CD4-positive, alpha-beta T cell treated with Interferon gamma for 1 hour (primary cell): ENCODE measurements at places on chromosomes 16 and 17.

GRCh38 chr17:75109046-75109406, 743 bp upstream of the ARMC7 start:
- DNase-seq = no peak

DNA sequence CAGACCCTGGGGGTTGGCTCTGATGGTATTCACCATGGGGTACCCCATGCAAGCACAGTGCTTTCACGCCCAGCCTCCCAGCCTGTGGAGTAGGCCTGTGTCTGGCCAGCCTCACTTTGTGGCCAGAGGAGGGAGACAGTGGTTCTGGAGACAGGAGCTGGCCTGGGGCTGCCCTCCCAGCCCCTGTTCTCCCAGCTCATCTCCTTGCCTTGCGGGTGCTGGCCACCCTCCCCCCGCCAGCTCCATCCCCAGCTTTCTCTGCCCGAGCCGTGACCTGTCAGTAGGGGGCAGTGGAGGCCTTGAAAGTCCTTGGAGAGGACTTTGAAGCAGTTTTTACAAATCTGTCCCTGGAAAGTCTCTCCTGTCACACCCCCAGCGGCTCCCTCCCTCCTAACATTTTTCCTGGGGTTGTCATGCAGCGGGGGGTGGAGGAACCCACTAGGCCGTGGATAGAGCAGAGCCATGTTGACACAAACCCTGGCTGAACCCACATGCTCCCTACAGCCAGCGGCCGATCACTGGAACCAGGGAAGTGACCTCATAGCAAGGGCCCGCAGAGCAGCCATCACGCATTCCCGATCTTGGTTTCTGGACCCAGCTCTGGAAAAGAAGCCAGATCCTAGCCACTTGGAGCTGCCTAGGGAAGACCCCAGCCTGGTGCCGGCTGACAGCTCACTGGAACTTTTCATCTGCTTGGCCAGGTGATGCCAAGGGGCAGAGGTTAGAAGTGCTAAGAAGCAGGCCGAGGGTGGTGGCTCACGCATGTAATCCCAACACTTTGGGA, 289.4 kb downstream of the SEC14L1 start:
- DNase-seq = peak; percentile 74

- no peak for DNase-seq
Observed at GRCh38 chr16:81483064-81483969, 38.7 kb downstream of the CMIP start.

DNA sequence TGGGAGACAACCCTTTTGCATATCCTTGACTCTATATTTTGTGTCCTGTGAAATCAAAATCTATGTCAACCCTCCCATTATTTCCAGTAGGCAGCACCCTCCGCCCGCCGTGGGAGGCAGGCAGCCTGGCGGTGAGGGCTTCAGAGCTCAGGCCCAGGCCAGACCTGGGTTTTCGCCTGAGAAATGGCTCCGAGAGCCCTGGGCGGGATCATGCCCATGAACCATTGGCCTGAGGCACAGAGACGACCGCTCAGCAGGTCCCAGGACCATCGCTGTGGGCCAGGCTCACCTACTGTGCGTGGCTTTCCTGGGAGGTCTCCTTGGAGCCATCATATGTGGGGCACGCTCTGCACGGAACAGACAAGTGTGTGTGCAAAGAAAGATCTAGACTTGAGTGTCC, 6.3 kb upstream of the SLC38A8 start:
- no peak for DNase-seq

GRCh38 chr16:1913327-1914083, 4.7 kb downstream of the HS3ST6 start:
- DNase-seq = no peak
